SK-N-SH treated with all-trans-retinoic acid at 6 μM for 48 hours (cell line): ENCODE measurements at places on chromosomes 12 and 14.
A peak's percentile ranks its signal among the peaks of the same experiment; 100 is the strongest.

GRCh38 chr12:4947253-4947652, 37.5 kb downstream of the KCNA1 start:
- ATAC-seq: no peak

DNA sequence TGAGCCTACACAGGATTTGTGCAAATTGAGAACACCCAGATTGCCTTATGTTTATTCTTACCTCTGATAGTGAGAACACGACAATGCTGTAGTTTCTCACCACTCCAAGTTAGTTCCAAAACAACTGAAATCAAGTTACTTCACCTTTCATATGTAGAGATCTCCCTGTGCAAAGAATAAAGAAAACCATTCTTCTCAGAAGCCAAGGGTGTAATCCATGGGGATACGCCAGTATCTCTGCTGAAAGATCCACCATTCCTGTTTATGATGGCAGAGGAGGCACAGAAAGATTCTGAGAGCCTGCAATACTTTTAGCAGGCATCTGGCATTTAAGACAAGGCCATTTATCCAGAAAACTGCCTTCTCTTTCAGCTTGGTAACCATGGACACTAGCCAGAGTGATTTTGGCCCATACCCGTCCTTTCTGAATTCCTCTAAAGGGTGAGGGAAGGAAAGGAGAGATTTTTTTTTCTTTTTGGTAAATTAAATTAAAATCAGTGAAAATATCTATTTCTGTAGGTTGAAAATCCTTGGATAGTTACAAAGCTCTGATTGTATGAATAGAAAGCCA, 355.4 kb upstream of the FAR2 start:
- no peak for ATAC-seq

DNA sequence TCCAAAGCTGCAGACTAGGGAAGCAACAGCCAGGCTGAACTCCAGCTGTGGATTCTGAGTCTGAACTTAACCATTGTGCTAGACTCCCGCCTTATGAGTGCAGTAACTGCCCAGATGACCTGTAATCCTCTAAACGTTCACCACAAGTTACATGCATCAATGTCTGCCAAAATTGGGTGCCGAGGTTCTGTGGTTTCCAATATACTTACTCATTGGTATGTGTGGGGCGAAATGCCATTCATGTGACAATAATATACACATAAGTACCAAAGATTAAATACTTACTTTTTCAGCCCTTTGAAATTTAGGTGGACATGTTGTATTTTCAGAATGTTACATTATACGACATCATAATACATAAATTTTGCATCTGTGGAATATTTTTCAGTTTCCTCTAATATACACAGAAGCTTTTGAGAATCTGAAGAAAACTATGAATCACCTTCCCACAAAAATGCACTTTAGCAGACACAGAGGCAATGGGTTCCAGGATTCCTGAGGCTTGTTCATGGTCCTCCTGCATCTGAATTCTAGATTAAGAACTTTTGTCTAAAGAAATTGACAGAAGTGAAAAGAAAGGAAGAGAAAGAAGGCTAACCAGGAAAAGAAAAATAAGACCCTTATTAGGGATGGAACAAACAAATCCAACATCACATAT, 31.7 kb downstream of the GRIP1 start:
- ATAC-seq: peak; percentile 81

DNA sequence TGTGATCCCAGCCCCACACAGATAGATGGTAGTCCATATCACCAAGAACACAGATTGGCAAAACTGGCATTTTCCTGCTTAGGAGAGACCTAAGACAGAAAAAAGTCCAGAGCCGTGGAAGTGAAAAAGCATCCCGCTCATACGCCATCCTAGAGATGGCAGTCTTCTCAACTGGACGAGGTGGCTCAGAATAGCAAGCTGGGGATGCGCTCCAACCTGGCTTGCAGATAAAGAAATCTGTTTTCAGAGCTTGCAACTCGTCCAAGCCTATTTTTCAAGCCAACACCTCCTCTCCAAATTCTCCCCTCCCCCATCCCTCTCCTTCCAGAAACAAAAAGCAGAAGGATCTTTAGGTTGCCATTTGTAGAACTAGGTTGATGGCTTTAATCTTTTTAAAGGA, 74.3 kb upstream of the OTX2 start:
- ATAC-seq: no peak

- no peak for ATAC-seq
Measured at GRCh38 chr12:62129291-62129690, 130.9 kb upstream of the USP15 start.

- peak; percentile 45; the same call in 2 of the 3 replicates for ATAC-seq
Measured at GRCh38 chr12:47078733-47079467, 521 bp upstream of the PCED1B start.
